ENCODE measurements at places on chromosomes 3 and 15.

DNA sequence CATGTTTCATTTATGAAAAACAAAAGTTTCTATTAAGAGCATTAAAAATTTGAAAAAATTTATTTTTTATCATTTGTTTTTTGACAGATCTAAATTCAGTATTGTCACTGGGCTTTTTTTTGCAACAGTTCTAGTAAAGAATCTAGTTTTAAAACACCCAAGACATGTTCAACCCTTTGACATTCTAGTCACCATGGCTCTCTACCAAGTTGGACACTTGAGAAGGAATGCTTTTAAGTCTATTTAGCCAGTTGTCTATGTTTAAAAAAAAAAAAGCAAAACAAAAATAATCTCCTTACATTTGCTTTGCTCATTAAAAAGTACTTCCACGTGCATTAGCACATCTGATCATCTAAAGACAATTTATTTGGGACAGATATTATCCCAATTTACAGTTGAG is 417.5 kb downstream of the RSL24D1 start:
- DNase-seq: no peak

GRCh38 chr3:81676706-81677456 is 84.6 kb downstream of the GBE1 start:
- DNase-seq: no peak

DNA sequence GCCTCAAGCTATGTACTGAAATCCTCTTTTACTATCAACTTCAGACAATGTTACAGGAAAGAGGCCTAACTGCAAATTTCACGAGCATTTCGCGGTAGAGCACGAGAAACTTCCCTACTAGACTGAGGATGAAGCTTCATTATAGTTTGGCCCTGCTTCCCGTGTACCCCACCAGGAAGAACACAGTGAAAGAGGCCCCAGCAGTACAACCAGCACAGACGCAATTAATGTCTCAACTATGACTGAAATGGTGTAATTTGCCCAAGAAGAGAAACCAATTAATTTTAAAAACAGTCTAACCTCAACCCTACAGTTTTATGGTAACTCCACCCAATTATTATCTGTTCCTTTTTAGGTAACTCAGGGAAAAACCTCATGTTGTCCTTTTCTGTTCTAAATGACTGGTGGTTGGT is 12.1 kb downstream of the CHSY1 start:
- DNase-seq: no peak

- no peak for DNase-seq
Measured at GRCh38 chr3:115990669-115991068, 367.4 kb downstream of the GAP43 start.

DNA sequence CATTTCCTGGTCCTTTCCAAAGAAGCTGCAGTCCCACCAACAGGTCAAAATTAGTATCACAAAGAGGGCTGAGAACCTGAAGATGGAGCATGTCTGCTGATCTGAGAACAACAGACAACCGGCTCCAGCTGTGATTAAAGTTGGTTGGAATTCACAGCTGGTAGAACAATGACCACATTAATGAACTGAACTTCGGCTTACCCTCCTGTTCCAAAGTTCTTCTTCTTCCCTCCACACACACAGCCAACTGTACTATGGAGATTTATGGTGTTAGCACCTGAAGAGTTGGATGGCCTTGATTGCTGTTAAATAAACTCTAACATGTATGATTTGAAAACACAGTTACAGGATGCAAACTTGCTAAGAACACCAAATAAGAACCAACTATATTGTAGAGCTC is 27.4 kb upstream of the ROPN1 start:
- no peak for DNase-seq

GRCh38 chr3:170356596-170357175 is 829 bp upstream of the SKIL start:
- peak; percentile 77 for DNase-seq

DNA sequence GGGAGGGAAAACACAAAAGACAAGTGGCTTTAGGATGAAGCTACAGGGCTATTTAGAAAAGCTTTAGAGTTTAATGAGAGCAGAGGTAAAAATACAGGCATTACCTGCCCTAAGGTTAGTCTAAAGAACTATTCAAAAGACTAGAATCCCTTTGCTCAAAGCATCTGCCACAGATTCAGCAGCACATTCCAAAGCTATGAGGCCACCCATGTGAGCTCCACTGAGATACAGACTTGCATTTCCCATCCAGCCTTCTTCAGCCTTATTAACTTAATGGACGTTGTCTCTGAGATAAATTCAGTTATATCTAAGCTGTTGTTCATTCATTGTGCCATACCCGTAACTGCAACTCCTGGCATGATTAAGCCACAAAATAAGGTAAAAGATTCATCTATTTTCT is 25.4 kb downstream of the CXCR6 start:
- DNase-seq: no peak

GRCh38 chr15:80580106-80580505 is 115.0 kb upstream of the ABHD17C start:
- peak; percentile 81 for DNase-seq

All from PC-9 (cell line).